ENCODE measurements at places on chromosomes 5 and 9. TPM values are rescaled to one million over a fixed set of nuclear protein-coding genes. Genes with fewer than 3 reads are reported as not detected.

The ERAP2 gene
- total RNA-seq, result 3.9 TPM

DNA sequence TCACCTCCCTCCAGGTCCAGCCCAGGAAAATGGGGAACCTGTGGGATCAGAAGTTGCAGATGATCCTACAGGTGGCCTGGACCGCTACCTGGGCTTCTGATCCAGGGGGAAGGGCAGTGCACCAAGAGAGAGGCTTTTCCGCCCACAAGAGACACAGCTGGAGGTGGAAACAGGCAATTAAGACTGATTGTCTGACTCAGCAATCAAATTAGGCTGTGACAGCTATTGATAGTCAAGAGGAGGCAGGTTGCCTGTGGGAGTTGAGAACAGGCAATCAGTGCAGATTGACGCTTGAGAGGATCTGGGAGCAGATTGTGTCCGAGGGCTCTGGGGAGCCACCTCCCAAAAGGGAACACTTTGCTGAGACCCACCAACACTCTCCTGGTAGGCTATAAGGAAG lies 71.1 kb upstream of the SLC44A1 start:
- no peak for DNase-seq

GRCh38 chr9:36217256-36217968 lies 26.7 kb downstream of the CLTA start:
- DNase-seq, result no peak

DNA sequence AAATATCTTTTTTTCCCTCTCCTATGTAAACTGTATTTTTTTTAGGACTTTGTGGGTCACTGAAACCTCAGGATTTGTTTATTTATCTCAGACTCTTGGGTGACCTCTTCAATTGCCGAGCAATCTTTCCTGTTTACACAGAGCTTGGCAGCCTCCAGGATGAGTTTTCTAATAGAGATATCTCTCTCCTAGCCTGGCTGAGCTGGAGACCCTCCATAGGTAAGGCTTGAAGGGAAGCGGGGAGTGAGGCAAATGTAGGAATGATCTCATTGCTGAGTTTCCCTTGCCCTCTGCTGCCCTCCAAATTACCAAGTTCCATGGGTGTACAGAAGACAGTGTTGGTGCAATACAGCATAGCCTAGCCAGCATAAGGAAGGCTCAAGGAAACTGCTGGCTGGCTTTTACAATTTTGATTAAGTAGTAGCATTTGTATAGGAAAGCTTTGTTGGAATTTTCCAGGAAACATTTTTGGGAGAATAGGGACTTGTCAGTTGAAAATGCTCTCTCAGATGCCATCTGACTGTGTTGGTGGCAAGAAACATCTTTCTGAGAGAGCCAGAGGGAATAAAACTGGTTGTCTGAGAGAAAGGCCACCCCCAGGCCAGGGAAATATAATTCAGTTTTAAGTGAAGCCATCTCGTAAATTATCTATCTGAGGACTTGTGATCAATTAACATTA lies 116.0 kb downstream of the NMUR2 start:
- DNase-seq, result no peak

DNA sequence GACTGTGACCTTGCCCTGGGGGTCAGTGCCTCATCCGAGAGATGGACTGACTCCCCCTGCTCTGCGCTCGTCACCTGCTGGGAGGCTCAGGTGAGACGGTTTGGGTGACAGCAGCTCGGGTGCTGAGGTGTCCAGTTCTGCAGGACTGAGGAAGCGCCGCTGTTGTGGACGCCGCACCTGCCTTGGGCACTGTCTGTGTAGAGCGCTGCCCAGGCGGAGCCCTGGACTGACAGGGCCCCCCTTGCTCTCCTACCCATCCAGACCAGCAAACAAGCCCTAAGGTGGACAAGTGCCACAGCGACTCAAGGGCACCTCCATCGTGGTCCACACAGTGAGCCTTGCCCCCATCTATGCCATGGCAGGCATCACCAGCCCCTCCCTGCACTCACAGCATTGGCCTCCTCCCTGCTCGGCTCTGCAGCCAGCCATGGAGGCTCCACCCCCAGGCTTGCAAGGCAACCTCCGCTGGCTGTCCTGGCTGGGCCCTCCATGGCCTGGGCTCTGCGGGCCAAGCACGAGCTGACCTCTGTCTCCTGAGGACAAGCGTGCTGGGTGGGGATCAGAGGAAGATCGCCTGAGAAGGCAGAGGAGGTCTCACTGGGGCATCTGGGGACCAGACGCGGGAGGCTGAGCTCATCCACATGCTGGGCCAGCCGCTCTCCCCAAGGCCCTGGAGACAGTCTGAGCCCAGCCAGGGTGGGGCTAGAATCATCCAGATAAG lies 87.1 kb upstream of the COL5A1 start:
- no peak for DNase-seq

DNA sequence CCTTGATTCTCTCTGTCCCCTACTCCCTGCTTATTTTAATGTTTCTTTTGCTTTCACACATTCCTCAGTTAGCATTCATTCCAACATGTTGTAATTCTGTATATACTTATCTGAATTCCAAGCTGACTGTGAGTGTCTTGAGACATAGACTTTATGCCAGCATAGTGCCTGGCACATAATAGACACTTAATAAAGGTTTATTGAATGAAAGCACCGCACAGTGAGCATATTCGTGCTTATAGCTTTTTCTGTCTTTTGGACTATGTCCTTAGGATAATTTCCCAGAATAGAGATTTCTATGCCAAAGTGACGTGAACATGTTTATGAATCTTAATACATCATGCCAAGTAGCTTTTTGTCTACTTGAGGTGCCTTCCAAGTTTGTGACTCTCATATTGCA lies 174.6 kb downstream of the CD180 start:
- no peak for DNase-seq

The SPATA9 gene
- 0.13 TPM for total RNA-seq

DNA sequence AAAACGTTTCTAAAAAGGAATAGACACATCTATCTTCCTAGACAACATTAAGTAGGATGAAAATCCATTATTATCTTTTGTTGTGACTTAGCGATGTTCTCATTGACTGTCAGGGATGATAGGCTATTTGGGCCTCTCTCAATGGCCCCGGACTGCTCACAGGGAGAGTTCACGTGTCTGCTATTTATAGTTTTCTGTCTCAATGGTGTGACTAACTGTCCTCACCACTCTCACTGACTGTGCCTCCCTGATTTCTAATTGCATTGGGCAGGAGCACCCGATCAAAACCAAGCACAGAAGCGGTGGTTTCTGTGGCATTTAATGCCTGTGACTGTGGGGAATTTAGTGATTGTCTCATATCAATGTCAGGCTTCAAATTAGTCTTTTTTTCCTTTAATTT lies 286.7 kb upstream of the KLF9 start:
- no peak for DNase-seq

DNA sequence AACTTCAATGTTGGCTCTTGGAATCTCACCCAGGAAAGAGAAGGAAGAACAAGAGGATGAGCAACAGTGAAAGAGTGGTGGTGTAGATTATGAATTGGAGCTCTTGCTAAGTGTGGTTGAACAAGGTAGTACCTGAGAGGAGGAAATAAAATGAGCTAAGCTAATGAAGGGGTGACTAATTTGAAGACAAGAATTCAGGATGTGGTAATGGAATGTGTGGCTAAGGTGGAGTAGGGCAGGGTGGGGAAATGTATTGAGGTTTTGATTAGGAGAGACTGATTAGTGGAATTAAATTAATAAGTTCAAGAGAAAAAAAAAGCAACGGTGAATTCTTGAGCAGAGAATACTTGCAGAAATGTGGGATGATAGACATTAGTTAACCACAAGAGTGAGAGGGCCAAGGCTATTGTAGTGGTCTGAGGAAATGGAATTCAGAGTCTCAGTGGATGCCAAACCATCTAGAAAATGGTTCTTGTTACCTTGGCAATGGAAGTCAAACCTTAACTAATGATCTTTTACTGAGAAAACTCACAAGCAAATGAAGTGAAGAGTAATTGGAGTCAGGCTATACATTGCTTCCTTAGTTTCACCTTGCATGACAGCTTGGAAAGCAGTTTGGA lies 648.3 kb upstream of the ZNF608 start:
- DNase-seq, result no peak

The KIF12 gene
- total RNA-seq, result not detected

DNA sequence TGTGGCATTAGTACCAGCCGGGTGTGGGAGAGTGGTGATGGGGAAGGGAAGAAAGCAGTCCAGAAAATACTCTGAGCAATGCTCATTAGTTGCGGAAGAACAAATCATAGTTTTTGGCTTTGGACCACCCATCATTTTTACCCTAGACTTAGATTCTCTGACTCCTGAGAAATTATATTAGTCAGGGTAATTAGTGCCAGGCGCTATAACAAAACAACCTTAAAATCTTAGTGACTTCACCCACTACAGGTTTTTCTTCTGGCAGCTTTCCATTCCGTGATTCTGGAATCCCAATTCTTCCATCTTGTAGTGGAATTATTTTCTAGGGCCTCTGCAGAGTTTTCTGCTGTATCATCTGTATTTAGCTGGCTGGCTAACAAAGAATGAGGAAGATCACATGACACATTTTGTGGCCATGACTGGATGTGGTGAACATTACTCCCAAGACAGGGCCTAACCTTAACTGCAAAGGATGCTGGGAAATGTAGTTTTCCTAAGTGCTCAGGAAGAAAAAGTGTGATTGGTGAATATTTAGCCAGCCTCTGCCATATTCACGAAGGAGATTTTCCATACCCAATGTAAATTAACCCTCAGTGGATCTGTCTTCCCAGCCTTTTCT lies 373.0 kb upstream of the MEF2C start:
- peak; percentile 32 for DNase-seq

DNA sequence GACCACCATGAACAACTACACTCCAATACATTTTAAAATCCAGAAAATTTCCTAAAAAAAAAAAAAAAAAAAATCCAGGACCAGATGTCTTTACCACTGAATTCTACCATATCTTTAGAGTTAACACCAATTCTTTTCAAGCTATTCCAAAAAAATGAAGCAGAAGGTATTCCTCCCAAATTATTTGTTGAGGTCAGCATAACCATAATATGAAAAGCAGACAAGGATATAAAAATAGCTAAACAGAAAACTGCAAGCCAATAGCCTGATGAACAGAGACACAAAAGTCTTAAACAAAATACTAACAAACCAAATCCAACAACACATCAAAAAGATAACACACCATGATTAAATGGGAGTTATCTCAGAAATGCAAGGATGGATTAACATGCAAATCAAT lies 695.4 kb downstream of the PTPRD start:
- no peak for DNase-seq

The ZNF608 gene
- 6.6 TPM for total RNA-seq

- no peak for DNase-seq
Measured at GRCh38 chr5:103145196-103145595, 25.1 kb downstream of the PPIP5K2 start.

DNA sequence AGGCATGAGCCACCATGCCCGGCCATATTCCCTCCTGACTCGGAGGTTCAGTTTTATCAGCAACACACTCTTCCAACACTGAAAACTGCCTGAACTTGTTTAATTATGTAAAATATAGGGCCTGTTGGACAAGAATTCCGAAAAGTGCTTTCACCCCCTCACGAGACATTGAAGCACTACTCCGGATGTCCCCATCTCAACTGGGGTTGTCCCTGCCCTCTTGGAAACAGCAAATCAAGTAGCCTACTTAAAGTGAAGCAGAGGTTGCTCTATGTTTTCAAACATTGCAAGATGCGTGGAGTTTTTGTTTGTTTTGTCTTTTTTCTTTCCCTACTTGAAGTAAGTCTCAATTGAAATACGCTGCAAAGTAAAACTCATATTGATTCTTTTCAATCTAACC lies 7.6 kb downstream of the PTGER4 start:
- no peak for DNase-seq

- DNase-seq, result no peak
Measured at GRCh38 chr5:116622375-116623050, 47.9 kb upstream of the SEMA6A start.

DNA sequence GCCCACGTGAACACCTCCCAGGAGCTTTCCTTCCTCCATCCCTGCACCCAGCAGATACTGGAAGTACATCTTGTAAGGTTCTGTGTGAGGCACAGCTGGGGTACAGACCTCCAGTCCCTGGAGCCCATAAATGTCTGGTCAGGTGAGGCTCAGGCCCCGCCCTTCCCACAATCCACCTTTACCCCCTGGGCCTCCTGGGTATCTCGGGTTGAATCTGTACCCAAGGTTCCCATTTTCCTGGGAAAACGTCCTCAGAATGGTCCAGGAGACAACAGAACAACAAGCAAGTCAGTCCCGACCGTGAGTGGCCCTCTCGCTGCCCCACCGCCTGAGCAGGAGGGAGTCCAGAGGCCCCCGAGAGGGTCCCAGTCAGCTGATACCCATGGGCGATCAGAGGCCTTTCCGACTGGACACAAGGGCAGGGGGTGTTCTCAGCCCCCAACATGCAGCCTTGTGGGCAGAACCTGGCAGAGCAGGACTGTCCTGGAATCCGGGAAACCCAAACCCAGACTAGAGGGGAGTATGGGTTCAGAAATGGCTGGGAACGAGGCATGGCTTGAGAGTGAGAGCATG lies 4.3 kb downstream of the SPATA31E1 start:
- no peak for DNase-seq

DNA sequence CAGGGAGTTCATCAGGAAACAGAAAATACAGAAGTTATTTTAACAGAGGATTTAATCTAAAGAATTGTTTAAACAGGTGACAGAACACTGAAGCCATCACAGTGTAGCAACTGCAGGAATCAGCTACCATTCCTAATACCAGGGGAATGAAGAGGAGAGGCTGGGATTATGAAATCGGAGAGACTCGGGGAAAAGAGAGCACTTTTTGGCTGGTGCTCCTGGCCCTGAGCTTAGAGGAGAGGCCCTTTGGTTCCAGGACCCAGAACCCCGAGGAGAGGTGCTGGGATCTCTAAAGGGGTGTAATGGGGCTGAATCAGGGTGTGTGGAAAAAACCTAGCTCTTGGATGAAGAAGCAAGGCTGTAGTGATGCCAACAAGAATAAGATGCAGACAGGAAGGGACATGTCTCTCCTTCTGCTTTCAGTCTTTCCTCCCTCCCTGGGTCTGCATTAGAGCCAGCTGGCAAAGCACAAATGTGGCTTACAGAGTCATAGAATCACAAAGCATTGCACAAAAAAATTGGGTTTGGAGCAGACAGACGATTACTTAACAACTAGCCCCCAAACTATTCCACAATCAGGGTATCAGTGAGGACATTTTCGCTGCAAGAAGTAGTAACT lies 11.6 kb upstream of the SFXN1 start:
- no peak for DNase-seq

GRCh38 chr5:169627551-169627950 lies 9.5 kb upstream of the DOCK2 start:
- no peak for DNase-seq

The N4BP3 gene
- total RNA-seq, result 22.2 TPM

DNA sequence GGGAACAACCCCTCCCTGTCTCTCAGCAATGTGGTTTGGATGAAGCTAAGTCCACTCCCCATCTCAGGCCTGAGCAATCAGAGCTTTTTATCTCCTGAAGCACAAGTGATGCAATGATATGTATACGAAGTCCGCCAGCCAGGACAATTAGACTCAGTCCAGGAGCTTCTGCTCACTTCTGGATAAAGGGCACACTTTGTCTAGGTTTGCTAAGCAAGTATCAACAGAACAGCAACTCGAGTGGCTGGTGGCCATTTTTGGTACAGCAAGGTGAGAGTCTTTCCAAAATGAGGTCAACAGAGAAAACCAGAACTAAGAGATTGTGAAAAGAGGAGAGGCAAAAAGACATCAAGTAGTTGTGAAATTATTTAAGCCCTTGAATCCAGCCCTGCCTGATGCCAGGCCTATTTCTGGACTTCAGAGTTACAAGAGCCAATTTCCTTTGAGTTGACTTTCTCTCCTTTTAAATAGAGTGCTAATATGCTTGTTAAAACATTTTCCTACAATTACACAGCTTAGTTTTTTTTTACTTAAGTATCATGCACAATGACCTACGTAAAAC lies 8.2 kb downstream of the NDUFA8 start:
- DNase-seq, result no peak

The ACOT12 gene
- total RNA-seq, result not detected

GRCh38 chr9:127941062-127941960 lies 3.7 kb upstream of the DPM2 start:
- no peak for DNase-seq

Data from dermis microvascular lymphatic vessel endothelial cell (primary cell).